ENCODE measurements at places on chromosomes 4 and X. TPM values are rescaled to one million over a fixed set of nuclear protein-coding genes. Genes with fewer than 3 reads are reported as not detected.

The AWAT2 gene
- total RNA-seq: not detected

DNA sequence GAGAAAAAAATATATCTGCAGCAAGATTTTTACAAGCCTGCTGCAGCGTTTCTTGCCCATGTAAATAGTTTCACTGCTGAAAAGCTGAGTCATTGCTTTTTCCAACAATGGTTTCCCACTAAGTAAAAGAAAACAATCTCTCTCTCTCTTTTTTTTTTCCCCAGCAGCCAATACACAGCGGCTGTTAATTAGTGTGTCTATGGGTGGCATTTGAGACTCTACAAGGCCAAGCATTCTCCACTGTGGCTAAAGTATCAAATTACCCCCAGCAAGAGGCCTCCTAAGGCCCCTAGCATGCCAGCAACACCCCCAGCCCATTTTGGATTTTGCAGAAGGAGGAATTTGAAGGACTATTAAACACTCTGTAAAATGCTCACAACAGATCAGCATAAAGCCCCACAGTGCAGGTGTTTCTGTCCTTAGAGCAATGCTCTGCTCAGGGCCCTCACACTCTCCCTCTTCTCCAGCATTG is 837.4 kb downstream of the TRIML1 start:
- H3K27ac ChIP-seq: no peak overlapping the region
- H3K27me3 ChIP-seq: no peaks in the 10 kb centered on the region
- no peak for DNase-seq
- no peak overlapping the region for H3K4me3 ChIP-seq

The CC2D2A gene
- 0.60 TPM for total RNA-seq

DNA sequence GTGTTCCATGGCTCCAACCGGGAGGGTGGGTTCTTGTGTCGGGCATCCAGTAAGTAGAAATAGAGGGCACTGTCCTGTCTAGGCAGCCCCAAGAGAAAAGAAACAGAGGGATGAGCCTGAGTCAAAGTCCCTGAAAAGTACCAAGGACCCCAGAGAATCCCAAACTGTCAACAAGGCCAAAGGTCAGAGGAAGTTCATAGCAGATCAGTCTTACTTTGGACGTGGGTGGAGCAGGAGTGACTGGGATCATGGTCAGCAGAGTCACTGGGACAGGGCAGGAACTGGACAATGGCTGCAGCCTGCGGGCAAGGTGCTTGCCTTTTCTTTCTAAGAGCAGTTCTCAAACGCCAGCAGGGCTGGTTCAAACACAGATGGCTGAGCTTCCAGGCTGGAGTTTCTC is 17.3 kb downstream of the F11 start:
- H3K4me3 ChIP-seq: no peak overlapping the region
- no peaks in the 10 kb centered on the region for H3K4me1 ChIP-seq
- no peak for DNase-seq
- peaks cover 2% of the 10 kb centered on the region for H3K36me3 ChIP-seq
- H3K27ac ChIP-seq: no peak overlapping the region

The MMRN1 gene
- 0.70 TPM for total RNA-seq

GRCh38 chrX:24002792-24003191 is 24.2 kb downstream of the KLHL15 start:
- H3K4me3 ChIP-seq: no peak overlapping the region
- H3K4me1 ChIP-seq: peaks cover 2% of the 10 kb centered on the region
- no peak overlapping the region for H3K27ac ChIP-seq
- no peaks in the 10 kb centered on the region for H3K36me3 ChIP-seq
- H3K27me3 ChIP-seq: no peaks in the 10 kb centered on the region

The HS3ST1 gene
- total RNA-seq: not detected

The TRPC5OS gene
- total RNA-seq: not detected

The CYTL1 gene
- not detected for total RNA-seq

The GAGE1 gene
- total RNA-seq: not detected

The RAB33A gene
- 2.2 TPM for total RNA-seq

The SCRG1 gene
- not detected for total RNA-seq

The ADH6 gene
- not detected for total RNA-seq
